ENCODE measurements at places on chromosomes 4 and X.

DNA sequence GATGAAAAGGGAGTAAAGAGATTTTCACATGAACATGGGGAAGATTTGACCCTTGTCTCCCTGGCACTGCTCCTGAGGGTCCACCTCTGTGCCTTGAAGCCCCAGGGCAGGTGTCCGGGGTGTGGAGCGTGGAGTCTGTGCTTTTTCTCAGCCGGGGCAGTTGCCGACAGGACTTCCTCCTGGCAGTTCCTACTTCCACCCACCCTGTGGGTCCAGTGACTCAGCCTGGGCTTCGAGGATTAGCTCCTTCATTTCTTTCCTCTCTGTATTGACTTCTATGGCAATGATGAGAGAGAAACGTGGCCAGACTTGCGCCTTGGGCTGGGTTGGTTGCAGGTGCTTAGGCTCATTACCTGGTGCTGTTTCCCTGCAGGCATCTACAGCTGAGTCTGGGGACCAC, 35.9 kb upstream of the CLCN4 start:
- no peak for DNase-seq

DNA sequence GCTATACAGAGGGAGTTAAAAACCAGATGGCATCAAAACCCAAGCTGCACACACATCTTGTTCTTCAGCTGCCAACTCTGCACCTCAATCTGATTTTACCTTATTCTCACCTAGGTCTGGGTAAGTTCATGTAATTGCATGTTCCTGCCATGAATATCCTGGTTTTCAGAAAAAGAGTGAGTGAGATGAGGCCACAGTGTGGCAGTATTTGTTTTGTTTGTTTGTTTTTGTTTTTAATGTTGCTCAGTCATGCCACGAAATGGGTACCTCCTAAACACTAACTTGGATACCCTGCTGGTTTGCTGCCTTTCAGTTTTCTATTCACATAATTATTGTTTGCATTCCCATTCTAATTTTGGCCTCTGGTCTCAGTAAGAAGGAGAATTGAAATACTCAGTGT, 22.5 kb downstream of the TMEM164 start:
- no peak for DNase-seq

DNA sequence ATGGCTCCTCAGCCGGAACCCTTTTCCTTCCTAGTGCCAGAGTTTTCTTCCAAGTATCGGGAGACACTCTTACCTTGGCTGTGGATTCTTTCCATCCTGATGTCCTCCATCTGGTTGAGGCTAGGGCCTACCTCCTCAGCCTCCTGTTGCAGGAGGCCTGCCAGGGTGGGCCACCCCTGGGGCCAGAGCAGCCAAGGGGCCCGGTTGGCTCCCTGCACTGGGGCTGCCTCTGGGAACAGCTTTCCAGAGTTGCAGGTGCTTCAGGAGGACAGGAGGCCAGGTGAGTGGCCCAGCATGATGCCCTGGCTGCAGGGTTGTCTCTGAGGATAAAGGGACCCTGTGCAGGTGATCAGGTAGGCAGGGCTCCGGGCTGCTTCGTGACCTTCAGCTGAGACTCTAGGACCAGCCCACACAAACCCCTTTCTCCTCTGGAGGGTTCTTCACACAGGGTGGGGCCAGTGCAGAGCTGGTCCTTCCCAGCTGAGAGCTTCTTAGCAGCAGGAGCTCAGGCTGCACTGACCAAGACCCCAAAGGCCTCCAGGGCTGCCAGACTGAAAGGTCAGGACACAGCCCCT, 5.3 kb upstream of the GPR78 start:
- no peak for DNase-seq

DNA sequence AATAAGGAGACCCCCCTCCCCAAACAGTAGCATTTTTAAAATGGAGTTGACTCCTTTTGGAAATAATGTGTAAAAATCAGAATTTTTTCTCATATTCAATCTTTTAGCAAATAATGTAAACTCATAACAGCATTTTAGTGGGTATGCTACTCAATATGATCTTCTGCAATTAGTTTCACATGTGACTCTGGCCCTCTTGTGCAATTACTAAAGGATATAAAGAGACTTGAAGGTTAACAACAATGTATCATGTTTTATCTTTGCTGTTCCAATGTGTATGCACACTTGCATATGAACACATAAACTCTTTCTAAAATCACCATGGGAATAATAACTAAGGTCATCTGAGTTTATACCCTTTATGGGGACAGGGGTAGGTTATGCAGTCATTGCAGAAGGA, 39.9 kb upstream of the RXFP1 start:
- DNase-seq = no peak

GRCh38 chr4:51870441-51871188, 27.7 kb downstream of the DCUN1D4 start:
- DNase-seq = no peak

- no peak for DNase-seq
These were observed 44.7 kb downstream of the GPRASP3 start for GRCh38 chrX:102765217-102765616.

DNA sequence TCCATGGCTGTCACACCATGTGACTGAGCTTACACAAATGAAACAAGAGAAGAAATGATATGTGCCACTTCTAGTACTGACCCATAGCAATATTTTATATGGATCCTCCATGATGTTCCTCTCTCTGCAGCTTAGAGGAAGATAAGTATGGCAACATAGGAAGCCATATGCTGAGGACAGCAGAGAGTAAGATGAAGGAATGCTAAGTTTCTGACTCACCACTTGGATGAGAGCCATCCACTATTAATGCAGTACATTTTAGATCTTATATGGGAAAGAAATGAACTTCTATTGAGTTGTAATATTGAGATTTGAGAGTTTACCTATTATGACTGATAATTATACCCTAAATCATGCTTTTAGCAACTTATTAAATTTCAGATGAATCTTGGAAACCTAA, 386.9 kb upstream of the MAOA start:
- no peak for DNase-seq
